ENCODE measurements at places on chromosomes 6 and 20. TPM values are rescaled to one million over a fixed set of nuclear protein-coding genes. Genes with fewer than 3 reads are reported as not detected.

The OVOL2 gene
- total RNA-seq, result 1.1 TPM

The PLA2G7 gene
- 1.9 TPM for total RNA-seq

The RANBP9 gene
- 67.3 TPM for total RNA-seq

The GCNT2 gene
- total RNA-seq, result 34.2 TPM

The OR2J3 gene
- not detected for total RNA-seq

The HAO1 gene
- not detected for total RNA-seq

The KCNK16 gene
- not detected for total RNA-seq

The XKR7 gene
- total RNA-seq, result 8.2 TPM

The ENPP5 gene
- 8.9 TPM for total RNA-seq

The NKAIN2 gene
- total RNA-seq, result 6.4 TPM

The KHDC1L gene
- total RNA-seq, result 1.0 TPM

The GRM1 gene
- 2.9 TPM for total RNA-seq

The TMC2 gene
- total RNA-seq, result not detected

All from camera-type eye (tissue), 1 donor.